Common myeloid progenitor, CD34-positive (primary cell): ENCODE measurements at places on chromosomes 4 and X.

DNA sequence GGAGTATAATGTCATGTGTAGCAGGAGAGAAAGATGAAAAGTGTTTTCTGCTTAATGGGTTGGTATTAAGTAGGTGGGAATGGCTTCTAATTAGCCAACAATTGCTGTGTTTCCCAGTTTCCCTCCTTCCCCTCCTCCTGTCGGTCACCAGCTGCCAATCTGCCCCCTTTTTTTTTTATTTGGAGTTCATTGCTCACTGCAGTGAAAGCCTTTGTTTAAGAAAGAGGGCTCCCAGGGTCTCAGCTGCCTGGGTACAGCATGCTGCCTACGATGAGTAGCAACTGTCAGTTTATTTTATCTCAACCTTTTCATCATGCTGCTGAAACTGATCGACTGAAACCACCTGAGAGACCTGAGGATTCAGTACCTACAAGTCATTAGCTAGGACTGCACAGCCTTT, 149.0 kb downstream of the POU4F2 start:
- no peak for DNase-seq

DNA sequence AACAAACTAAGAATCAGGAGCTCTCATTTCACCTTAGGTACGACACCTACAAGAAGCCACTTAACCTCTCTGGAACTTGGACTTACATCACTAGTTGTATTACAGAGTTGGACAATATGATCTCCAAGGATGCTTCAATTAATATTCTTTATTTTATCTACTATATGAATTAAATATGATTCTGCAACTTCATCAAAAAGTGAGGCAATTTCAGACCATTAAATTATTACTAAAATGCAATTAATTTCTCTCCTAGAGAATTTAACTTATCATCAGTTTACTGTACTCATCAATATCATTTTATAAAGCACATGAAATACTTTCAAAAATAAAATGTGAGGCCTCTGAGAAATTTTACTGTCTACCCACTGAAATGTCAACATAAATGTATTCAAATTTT, 33.9 kb downstream of the SLC39A8 start:
- no peak for DNase-seq

DNA sequence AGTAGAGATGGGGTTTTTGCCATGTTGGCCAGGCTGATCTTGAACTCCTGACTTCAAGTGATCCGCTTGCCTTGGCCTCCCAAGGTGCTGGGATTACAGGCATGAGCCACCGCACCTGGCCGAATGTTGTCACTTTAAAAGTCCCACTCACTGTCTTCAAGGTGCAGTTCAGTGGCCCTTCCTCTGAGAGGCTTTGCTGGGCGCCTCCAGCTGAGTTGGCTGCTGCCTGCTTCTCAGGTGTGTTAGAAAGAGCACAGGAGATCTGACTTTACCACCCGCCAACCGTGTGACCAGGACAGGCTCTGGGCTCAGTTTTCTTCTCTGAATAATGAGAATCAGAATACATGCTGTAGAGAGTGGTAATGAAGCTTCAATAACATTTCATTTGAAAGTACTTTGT, 207.4 kb downstream of the CEP135 start:
- no peak for DNase-seq

GRCh38 chr4:72186714-72187113, 154.9 kb downstream of the NPFFR2 start:
- DNase-seq = no peak

DNA sequence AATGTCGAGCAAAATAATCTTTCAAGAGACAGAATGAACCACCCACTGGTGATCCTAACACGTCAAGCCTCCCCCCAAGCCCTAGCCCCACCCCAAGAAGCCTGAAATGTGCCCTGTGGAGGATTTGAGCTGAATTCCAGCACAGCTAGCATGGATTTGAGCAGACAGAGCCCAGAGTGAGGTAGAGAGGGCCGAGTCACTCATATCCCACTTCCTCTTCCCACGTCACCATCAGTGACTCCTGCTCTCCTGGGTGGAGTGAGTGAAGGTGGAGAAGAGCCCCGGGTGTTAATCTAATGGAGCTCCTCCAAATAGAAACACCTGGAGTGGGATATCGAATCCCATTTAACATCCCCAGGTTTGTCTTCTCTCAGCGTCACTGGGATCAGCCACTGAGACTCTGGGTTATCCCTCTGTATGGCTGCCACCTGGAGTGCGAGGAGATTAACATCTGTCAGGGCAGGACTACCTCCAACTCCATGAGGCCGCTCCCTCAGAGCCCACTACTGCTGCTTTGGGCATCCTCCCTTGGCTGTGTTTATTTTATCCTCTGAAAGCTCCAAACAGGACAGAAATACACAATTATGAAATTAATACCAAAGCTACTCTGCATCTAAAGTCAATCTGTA, 136.6 kb downstream of the NWD2 start:
- DNase-seq = no peak

- DNase-seq = no peak
Observed at GRCh38 chr4:20478412-20478811, 221.8 kb upstream of the PACRGL start.

- no peak for DNase-seq
Observed at GRCh38 chrX:78603908-78604307, 55.2 kb downstream of the RTL3 start.

- DNase-seq = no peak
Observed at GRCh38 chr4:109440948-109441347, 7.3 kb downstream of the SEC24B start.

DNA sequence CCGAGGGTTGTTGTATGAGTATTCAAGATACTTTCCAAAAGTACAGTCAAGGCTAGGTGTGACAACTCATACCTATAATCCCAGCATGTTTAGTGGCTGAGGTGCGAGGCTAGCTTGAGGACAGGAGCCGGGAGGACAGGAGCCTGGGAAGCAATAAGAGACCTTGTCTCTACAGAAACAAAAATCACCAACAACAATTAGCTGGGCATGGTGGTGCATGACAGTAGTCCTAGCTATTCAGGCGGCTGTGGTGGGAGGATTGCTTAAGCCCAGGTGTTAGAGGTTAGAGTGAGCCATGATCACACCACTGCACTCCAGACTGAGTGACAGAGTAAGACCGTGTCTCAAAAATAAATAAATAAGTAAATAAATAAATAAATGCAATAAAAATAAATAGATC, 91.6 kb downstream of the TLL1 start:
- no peak for DNase-seq

GRCh38 chrX:100600758-100601157, 16.0 kb downstream of the TNMD start:
- DNase-seq = no peak

DNA sequence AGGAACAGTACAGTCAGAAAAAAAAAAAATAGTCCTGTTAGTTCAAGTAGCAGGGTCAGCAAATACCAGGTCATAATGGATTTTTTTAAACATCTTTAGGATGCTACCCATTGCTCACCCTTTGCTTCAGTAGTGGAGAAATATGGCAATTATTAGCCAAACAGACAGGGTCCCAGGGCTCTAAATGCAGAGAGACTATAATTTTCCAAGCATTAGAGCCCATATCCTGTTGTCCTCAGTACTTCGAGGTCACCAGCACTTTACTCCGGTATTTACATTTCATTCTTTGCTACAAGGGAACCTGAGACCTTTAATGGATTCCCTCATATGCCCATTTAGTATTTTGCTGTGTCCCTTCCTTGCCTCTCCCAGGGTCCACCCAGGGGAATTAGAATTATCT, 1562.9 kb upstream of the TENM3 start:
- no peak for DNase-seq

GRCh38 chr4:2843941-2844584, 419 bp downstream of the ADD1 start:
- DNase-seq = no peak
